ENCODE measurements at places on chromosomes 3 and 15.
A peak's percentile ranks its signal among the peaks of the same experiment; 100 is the strongest.

GRCh38 chr3:101224739-101225138, 95.6 kb downstream of the IMPG2 start:
- DNase-seq: no peak

- no peak for DNase-seq
These were observed 278.1 kb downstream of the THSD4 start for GRCh38 chr15:71393383-71393782.

GRCh38 chr3:129943020-129943419, 31.5 kb upstream of the TRH start:
- no peak for DNase-seq

- no peak for DNase-seq
These were observed 650.6 kb downstream of the ZPLD1 start for GRCh38 chr3:103085465-103085864.

DNA sequence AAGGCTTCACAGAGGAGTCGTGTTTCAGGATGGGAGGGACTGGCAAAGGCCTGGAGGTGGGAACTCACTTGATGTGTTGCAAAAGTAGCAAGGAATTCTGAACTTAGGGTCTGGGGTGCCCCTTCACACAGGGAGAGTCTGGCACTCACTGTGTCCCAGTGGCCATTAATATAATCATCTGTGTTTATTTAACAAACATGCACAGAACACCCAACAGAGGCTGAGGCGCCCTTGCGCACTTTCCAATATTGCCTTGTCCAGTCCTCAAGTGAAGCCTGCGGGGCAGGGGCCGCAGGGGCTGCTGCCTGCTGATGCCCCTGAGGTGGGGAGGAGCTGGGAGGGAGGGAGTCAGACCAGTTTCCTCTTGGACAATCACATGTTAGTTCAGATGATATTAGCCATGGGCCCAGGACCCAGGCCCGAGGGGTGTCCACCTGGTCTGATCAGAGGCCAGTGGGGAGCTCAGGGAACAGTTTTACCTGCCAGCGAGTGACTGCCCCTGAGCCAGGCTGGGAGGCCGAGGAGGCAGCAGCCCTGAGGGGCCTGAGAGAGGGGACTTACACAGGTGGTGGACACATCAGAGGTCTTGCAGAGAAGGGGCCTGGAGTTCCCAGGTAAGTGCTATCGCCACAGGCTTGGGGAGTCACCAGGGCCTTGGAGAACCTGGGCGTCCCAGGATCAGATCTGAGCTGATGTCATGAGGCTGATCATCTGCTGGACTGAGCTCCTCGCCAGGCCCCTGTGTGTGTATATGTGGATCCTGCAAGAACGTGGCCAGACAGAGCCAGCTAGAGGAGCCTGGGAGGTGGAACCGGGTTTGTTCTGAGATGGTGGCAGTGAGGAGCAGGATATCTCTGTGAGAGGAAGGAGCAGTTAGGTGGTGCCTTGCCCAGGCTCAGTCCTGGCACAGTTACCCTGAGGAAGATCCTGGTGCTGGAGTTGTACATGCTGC, 13.8 kb upstream of the TXNRD3 start:
- DNase-seq: no peak

GRCh38 chr15:76160426-76161152, 100.8 kb downstream of the TMEM266 start:
- no peak for DNase-seq

DNA sequence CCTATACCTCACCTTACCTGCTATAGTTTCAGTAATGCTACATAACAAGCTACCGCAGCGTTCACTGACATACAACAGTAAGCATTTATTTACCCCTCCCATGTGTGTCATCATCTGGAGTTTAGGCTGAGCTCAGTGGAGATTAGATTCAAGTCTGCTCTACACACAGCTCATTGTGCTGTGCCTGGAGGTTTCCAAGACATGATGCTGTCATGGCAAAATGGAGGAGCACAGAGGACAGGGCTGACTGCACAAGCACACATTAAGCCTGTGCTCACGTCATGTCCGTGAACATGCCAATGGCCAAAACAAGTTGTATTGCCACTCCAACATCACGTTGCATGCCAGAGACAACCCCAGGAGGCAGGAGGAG, 333.8 kb upstream of the TRIM42 start:
- no peak for DNase-seq

GRCh38 chr15:29196290-29196689, 73.3 kb downstream of the NSMCE3 start:
- DNase-seq: no peak

DNA sequence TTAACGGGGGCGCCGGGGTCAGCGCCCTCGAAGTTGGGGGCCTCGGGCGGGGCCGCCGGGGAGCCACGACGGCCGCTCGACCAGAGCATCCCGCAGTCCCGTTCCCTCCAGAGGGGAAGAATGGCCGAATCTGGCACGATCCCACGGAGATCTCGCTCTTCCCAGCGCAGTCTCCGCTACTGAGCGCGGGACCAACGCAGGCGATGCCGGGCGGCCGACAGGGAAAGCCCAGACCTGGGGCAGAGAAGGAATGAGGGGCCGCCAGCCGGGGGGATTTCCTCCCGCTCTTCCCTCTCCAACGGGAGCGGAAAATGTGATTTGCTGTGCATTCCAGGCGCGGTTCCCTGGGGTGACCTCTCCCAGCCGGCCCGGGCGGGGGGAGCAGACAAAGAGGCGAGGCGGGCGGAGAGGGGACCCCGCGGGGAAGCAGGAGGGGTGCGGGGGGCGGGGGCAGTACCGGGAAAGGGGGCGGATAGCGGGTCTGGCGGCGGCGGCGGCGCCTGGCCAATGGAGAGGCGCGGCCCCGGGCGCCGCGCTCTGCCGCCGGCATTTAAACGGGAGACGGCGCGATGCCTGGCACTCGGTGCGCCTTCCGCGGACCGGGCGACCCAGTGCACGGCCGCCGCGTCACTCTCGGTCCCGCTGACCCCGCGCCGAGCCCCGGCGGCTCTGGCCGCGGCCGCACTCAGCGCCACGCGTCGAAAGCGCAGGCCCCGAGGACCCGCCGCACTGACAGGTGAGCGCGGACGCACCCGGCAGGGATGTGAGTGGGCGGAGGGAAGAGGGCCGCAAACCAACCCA, at the start of gene GREM1:
GREM1 (plus strand) TSS at position 579 of the 801 bp plus-strand sequence. CDS start 12,687 bp downstream, outside the sequence.
- DNase-seq: no peak

GRCh38 chr3:41900265-41900664, 61.6 kb downstream of the ULK4 start:
- DNase-seq: no peak

DNA sequence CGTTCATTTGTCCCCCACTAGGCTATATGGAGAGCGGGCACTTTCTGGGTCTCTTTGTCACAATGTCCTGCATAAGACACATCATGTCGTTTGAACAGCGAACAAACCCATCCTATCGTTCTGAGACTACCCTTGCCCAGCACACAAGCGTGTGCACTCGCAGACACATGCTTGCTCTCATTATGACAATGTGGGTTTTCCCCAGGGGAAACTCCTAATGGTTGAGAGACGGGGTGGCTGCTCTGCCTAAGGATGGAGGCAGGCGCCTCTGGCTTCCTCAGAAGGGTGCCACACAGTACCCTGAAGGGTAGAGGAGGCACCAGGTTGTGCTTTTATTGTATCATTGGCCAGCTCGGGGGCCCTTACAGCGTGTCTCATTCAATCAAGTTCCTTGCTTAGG, 51.0 kb upstream of the MYZAP start:
- no peak for DNase-seq

DNA sequence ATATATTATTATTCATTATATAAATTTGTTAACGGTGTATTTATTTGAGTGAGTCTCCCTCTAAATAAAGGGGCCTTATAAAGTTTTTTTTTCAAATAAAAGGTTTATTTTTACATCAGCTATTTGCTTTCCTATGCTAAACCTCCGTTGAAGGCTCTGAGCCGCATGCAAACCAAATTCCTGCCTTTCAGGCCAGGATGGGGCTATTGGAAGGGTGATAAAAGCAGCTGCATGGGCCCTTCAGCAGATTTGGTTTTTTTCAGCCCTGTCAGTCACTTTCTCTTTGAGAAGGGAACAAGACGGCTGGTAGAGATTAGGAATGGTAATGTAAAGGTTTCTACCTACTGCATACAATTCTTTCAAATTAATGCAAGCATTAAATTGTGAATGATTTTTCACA, 244.2 kb downstream of the WNT5A start:
- DNase-seq: no peak

- no peak for DNase-seq
These were observed at the start of gene GABRG3 for GRCh38 chr15:26970712-26971210. TSS of gene GABRG3 (plus strand) at chr15:26971181.

DNA sequence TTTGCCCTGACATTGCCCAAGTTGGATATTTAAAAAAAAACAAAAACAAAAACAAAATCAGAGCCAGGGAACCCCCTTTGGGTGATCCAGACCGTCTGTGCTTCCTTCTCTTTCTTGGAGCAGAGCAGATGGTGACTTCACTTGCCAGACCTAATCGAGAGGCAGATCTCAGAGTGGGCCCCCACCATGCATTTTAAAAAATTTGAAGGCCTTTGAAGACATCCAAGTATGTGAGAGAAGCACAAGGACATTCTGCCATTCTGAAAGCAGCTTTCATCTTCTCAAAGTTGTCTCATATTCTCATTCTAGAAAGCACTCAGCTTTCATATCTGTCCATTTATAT, 93.3 kb downstream of the SV2B start:
- no peak for DNase-seq

- peak; percentile 61 for DNase-seq
These were observed at the start of gene SPINT1 for GRCh38 chr15:40843885-40844695. TSS of gene SPINT1 (plus strand) at chr15:40844048. CDS start at chr15:40844555, 507 bp downstream.

DNA sequence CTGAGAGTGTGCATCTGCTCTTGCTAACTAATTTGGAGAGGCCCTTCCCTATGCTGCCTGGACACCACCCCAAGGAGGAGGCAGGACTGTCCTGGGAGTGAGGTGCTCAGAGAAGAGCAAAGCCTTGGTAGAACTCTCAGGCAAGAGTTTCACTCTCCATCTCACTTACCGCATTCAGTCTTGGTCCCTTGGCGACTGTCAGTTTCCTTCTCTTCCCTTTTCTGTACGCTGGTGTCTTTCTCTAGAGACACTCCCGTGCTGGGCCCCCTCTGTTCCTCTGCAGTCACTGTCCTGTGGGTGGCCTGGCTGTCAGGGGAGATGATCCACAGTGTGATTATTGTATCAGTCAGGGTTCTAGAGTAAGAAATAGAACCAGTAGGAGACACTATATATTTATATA, 44.0 kb downstream of the IDH2 start:
- no peak for DNase-seq

All from heart left ventricle (tissue), 16 donors.